ENCODE measurements at places on chromosomes 16 and 17. TPM values are rescaled to one million over a fixed set of nuclear protein-coding genes. Genes with fewer than 3 reads are reported as not detected.

Gene METTL9
- total RNA-seq: 89.3 TPM

Gene ARHGAP23
- total RNA-seq: 63.4 TPM

Gene KAT7
- 34.9 TPM for total RNA-seq

Gene OR3A2
- 1.2 TPM for total RNA-seq

Gene SLC5A11
- total RNA-seq: 0.16 TPM

Gene IL34
- 2.4 TPM for total RNA-seq

Gene C1QTNF1
- 563 TPM for total RNA-seq

Gene CHST4
- 0.26 TPM for total RNA-seq

Gene ESRP2
- total RNA-seq: 0.71 TPM

Gene EPX
- total RNA-seq: not detected

All from mesenteric fat pad (tissue), 1 donor.